ENCODE measurements at places on chromosomes 11 and 22.

DNA sequence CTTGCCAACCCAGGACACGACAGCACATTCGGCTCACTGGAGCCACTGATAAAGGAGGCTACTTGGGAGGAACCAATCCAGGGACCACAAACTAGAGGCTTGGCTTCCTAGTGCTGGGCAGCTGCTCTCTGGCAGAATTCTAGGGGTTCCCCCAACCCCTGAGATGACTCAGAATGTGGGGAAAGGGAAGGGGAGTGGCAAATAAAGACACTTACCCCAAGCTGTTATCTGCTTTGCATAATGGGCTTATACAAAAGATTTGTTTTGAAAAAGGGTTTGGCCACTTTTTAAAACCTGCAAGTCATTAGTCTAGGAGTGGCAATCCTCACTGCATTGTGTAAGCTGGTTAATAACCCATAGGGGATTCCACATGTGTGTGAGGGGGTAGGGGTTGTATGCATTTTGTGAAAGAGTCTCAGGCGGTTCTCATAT, 64.1 kb upstream of the LMO1 start:
- H3K36me3 ChIP-seq = no peaks in the 10 kb centered on the region
- no peak for DNase-seq
- H3K27ac ChIP-seq = no peak overlapping the region
- H3K4me1 ChIP-seq = no peaks in the 10 kb centered on the region

DNA sequence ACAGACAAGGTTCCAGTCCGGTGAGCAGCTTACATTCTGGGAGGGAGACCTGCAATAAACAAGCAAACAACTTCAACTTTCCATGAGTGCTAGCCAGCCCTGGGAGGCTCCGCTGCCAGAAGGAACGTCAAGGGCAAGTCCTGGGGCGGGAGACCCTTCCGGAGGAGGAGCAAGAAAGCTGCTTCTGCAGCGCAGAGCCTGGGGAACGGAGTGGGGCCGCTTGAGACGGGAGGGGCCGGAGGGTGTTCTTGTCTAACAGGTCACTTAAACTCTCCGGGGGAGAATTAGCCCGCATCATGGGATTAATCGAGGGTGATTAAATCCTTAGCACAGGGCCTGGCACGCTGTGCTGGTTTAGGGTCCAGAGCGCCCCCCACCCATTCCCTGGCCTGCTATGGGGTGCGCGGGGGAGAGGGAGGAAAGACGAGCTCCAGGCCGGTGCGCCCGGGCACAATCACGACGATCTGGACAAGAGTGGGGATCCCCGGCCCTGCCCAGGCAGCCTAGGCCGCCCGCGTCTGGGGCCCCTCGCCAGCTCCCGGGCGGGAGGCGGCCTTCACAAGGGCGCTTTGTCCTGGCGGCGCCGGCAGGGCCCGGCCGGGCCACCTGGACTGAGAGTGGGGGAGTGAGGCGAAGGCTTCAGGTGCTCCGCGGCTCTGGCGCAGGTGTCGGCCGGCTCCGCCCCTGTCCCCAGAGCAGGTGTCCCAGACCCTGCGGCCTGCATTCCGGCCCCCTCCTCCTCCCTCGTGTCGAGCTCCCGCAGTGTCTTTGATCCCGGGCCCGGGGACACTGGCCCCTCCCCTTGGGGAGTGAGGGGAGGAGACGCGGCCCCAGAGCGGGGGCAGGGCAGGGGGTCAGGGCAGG, 663 bp upstream of the LARGE2 start:
- DNase-seq = no peak
- no peak overlapping the region for H3K27ac ChIP-seq
- H3K36me3 ChIP-seq = no peaks in the 10 kb centered on the region
- peaks cover 11% of the 10 kb centered on the region for H3K4me1 ChIP-seq

GRCh38 chr11:129543515-129544290, 168.1 kb downstream of the BARX2 start:
- peaks cover 6% of the 10 kb centered on the region for H3K36me3 ChIP-seq
- H3K4me3 ChIP-seq = no peak overlapping the region
- no peak overlapping the region for H3K27ac ChIP-seq
- H3K27me3 ChIP-seq = peaks cover 3% of the 10 kb centered on the region
- no peaks in the 10 kb centered on the region for H3K4me1 ChIP-seq

DNA sequence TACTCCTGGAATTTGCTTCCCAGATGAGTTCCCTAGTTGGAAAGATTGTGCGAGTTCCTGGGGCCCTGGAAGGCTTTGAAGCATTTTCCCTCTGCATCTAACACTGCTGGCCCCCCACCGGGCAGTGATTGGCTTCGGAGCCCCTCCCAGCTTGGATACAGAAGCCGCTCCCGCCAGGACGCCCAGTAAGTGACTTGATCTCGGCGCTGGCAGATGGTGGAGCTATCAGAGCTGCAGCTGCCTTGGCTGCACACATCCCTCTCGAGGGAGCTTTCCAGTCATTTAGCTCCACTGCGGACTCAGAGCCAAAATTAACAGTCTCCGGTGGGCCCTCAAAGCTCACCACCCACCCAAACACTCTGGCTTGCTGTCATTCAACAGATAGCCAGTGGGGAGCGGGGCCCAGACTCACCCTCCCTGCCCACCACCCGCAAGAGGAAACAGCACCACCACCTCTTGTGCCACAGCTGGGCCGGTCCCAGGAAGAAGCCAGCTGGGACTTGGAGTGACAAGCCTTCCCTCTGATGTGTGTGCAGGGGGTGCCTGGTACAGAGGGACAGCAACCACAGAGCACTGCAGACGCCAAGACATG, 162.3 kb downstream of the TRIM29 start:
- no peak for DNase-seq
- no peaks in the 10 kb centered on the region for H3K36me3 ChIP-seq
- no peaks in the 10 kb centered on the region for H3K4me1 ChIP-seq

GRCh38 chr11:11445441-11446185, 92.6 kb upstream of the CSNK2A3 start:
- no peak for DNase-seq
- H3K27me3 ChIP-seq = no peaks in the 10 kb centered on the region
- H3K27ac ChIP-seq = no peak overlapping the region
- H3K4me3 ChIP-seq = no peak overlapping the region
